ENCODE measurements at places on chromosomes 16 and 17.

- no peak for DNase-seq
These were observed 968 bp downstream of the CEP112 start for GRCh38 chr17:66190738-66191592.

GRCh38 chr17:19753051-19753509 is 5.0 kb upstream of the ALDH3A1 start:
- DNase-seq, result no peak

GRCh38 chr16:19173059-19173458 is 5.0 kb downstream of the SYT17 start:
- DNase-seq, result no peak

DNA sequence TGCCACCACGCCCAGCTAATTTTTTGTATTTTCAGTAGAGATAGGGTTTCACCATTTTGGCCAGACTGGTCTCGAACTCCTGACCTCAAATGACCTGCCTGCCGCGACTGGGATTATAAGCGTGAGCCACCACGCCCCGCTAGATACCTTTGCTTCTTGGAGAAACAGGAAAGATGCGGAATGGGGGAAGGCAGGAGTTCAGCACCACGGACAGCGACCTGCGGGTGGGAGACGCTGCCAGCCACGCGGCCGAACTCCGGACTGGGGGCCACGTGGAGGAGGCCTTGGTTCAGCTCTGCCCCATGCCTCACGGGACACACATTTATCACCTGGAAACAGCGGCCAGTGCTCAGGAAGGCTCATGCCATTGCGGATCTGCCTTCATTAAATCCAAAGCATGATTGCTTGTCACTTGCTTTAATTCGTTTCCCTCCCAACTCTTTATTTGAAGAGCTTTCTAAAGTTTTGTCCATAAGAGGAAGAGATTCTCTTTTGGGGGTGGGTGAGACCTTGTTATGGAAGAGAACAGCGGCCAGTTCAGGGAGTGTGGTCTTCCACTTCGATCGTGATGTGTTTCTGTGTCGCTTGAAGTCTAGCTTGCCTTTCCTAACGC is 219.9 kb downstream of the ENGASE start:
- DNase-seq, result no peak

DNA sequence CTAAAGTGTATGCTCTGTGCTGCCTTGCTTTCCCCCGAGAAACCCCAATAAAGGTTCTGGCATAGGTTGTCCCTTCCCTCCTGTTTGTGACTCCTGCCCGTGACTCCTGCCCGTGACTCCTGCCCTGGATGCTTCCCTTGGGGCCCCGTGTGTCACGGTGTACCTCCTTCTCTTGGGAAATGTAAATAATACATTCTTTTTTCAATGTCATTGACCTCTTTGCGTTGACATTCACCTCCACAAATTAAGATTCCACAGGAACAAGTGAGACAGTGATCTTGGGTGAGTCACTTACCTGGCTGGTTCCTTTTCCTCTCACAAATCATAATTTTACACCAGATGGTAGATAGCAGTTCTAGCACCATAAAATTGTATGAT is 632 bp downstream of the CCL15 start:
- DNase-seq, result no peak

Data from BJ (cell line).